ENCODE measurements at places on chromosomes 11 and 22. TPM values are rescaled to one million over a fixed set of nuclear protein-coding genes. Genes with fewer than 3 reads are reported as not detected.
A peak's percentile ranks its signal among the peaks of the same experiment; 100 is the strongest.

LRRC74B gene
- total RNA-seq = not detected

SCN4B gene
- 0.70 TPM for total RNA-seq

HEPHL1 gene
- total RNA-seq = not detected

LYVE1 gene
- not detected for total RNA-seq

TRPM5 gene
- not detected for total RNA-seq

FAM227A gene
- total RNA-seq = 0.73 TPM

ZNF74 gene
- total RNA-seq = 14.5 TPM

TMEM151A gene
- 0.68 TPM for total RNA-seq

ADM2 gene
- total RNA-seq = 28.8 TPM

C11orf52 gene
- 14.4 TPM for total RNA-seq

HORMAD2 gene
- 3.1 TPM for total RNA-seq

C22orf42 gene
- total RNA-seq = not detected

TRIM49 gene
- total RNA-seq = not detected

THAP7 gene
- total RNA-seq = 29.1 TPM

CARD16 gene
- total RNA-seq = 1.5 TPM

HOATZ gene
- total RNA-seq = not detected

SPTBN2 gene
- 45.0 TPM for total RNA-seq

DNA sequence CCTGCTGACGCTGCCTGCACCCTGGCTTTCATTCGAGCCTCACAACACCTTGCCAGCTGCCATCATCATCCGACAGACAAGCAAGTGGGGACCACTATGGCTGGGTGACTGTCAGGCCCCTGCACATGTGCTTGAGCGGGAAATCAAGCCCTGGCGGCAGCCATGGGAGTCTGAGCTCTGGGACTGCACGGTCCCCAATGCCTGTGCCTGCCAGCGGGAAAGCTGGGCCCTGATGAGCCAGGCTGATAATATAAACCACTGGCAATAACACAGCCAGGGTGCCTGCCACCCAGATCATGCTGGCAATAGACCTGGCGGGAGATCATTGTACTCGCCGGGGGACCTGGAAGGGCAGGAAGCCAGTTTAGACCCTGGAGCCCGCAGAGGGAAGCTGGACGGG is 2.5 kb downstream of the FGF3 start:
- no peak for DNase-seq

GRCh38 chr11:92886243-92886905 is 83.1 kb upstream of the MTNR1B start:
- DNase-seq = peak; percentile 68

DNA sequence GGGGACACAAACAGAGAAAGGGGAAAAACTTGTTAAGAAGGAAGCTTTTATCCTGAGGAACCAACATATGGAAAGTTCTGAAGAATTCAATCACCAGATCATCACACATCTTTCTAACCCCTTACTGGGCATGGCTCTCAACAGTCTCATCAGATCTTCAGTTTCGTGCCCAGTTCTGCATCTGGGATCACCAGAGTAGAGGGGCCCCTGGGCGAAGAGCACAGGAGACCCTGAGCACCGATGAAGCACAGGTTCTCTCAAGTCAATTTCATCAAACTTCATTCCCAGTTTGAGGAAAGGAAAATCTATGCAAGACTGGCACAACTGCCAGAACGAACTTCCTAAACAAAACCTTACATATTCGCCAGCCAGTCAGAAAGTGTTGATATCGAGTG is 8.5 kb upstream of the PYGM start:
- DNase-seq = no peak

DNA sequence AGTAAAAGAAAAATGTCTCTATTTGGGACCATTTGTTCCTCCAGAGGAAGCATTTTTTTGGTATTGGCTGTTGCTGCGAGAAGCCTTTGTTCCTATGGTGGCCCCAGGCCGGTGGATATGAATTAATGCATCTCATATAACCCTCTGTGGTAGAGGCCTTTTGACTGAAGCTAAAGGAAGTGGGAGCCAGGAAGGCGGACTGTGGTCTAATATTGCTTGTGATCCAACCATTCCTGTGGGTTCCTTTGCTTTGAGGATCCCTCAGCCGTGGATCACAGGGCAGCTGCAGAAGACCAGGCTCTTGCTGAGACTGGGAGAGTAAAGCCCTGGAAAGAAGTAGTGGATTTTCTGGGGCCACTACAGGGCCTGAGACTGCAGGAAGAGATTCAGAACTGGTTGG is 68.3 kb upstream of the NAV2 start:
- DNase-seq = no peak

DNA sequence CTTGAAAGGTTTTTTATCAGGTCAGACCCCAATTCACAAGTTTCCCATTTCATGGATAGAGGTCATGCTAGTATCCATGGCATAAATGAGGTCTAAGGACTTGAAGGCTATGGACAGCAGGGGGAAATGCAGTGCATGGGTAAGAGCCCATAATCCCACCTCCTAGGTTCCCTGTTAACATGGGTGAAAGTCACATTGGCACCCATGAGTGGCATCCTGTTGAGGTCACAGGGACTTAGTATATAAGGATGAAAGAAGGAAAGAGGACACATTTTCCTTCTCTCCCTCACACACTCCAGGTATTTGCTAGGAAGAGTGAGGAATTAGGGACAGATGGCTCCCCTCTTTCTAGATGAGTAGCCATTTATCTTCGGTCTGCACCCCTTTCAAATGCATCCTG is 9.4 kb upstream of the GLYAT start:
- no peak for DNase-seq

- no peak for DNase-seq
These were observed 2.6 kb downstream of the KCNQ1 start for GRCh38 chr11:2447253-2447950.

GRCh38 chr11:78763664-78764063 is 189.0 kb upstream of the NARS2 start:
- no peak for DNase-seq

GRCh38 chr11:24556693-24557092 is 59.8 kb downstream of the LUZP2 start:
- no peak for DNase-seq

DNA sequence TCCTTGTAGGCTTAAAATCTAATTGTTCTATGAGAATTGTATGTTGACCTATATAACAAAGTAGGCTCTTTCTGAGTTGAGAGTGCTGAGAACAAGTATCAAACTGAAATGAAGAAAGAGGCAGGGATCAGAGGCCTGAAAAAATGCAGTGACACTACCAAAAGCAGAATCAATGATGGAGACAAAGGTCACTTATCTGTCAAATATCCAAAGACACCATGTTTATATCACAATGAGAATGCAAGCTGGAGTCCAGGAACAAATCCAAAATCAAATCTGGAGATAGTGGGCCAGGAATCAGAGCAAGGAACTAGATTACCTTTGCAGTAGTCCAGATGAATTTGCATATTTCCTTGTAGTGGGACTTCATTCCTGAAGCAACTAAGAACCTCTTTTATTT is 377.7 kb downstream of the DLG2 start:
- DNase-seq = no peak

DNA sequence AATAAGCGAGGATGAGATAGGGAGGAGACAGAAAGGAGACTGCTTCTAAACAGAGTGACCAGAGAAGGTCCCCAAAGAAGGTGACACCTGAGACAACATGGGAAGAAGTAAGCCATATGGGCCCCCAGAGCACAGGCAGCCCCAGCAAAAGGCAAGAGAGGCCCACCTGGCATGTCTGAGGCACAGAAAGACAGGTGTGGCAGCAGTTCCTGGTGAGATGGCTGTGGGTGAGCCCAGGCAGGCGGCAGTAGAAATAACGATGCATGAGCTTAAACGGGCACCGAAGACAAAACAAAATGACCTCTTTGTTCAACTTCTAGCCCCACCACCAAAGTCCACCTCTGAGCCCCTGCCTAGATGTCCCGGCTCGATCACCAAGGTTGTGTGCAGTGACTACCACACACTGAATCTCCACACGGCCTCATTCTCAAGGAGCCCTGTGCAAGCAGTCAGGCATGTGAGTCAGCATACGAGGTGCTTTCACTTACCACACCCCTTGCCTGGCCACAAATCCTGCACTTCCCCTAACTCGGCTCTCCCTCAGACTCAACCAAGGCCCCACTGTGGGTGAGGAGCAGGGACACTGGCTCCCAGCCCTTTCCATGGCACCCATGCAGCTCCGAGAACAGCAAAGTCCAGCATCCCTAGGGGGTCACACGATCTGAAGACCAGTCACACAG is 77.6 kb downstream of the PACSIN2 start:
- no peak for DNase-seq

DNA sequence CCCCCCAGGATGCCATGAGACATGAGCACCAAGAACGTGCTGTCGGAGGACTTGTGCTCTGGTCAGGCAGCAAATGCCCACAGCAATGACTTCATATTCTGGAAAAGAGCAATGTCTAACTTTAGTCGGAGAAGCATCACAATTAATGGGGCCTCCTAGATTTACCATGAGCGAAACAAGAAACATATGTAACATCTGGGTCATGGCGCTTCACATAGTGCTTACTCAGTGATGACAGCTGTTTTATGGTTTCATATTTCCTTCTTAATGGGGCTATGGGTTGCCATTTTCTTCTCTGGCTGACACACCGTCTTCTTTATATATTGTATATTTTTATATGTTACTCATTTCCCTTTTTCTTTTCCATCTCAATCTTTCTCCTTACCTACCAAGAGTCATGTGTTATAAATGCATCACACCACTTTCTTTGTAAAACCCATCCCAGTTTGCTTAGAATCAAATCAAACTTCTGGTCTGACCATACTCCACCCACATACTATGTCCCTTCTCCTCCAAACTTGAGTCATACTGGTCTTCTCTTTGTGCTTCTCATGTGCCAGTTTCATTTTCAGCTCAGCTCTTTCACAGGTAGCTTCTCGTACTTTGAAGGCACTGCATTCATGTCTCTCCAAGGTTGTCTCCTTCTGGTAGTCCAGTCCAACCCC is 9.4 kb upstream of the CASP12 start:
- DNase-seq = no peak

GRCh38 chr11:108319541-108320145 is 96.8 kb downstream of the ATM start:
- no peak for DNase-seq

DNA sequence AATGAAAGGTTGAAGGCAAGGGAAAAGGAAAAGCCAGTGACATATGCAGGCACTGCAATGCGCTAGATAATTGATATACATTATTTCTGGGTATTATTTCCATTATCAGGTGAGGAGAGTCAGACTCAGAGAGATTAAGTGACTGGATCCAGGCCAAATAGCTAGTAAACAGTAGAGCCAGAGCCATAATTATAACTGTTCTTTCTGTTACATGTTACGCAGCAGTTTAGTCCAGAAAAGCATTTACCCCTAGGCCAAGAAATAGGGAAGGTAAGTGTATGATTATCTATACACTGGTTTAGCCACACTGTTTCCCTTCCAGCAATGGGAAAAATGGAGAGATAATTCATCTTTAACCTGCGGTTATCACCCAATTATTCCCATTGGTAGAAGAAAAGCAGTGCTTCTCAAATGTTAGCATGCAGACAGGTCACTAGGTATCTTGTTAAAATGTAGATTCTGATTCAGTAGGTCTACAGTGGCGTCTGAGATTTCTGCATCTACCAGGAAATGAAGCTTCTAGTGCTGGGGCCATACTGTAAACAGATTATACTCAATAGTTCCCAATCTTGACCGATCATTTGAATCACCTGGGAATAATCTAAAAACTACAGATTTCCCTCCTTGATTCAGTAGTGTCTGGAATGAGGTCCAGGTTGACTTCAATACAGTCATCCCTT is 69.4 kb downstream of the RBFOX2 start:
- no peak for DNase-seq

GRCh38 chr22:42340829-42341383 is 70.5 kb upstream of the TCF20 start:
- no peak for DNase-seq

GRCh38 chr22:43922123-43922522 is 1.5 kb upstream of the PNPLA3 start:
- DNase-seq = no peak

- no peak for DNase-seq
These were observed 27.4 kb downstream of the FBLN1 start for GRCh38 chr22:45529971-45530575.

DNA sequence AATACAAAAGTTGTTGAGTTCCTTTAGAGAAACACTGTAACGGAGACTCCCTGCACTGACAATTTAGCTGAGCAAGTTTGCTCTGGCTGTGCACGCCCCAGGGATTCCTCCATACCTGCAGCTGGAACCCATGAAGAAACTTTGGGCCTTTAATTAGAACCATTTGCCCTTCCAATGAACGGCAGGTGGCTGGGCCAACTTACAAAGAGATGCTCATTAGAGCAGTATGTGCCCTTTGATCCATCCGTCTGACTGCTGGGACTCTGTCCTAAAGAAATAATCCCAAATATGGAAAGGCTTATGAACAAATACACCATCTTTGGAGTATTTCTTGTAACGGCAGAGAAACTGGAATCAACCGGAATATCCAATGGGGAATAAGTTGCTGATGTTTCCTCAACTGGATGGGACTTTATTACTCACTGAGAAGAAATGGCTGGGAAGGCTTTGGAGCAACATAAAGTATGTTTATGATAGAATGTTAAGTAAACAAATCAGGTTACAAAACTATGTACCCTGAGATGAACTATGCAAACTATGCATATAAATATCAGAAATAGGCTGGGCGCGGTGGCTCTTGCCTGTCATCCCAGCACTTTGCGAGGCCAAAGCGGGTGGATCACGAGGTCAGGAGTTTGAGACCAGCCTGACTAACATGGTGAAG is 24.4 kb upstream of the FBLN1 start:
- peak; percentile 78 for DNase-seq

DNA sequence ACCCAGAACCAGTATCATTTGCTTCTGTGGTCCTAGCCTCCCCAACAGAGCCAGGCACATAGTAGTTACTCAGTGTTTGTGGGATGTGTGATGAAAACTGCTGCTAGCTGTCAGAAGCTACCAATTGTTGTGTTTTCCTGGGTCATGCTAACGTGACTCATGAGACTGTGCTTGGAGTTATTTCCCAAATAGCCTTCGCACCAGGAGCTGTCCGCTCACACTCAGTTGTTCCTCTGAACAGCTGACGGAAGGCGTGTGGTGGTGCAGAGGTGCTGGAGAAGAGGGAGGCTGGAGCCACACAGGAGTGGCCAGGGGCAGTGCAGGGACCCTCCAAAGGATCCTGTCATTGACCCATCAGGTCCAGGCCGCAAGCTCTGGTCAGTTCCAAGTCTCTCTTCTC is 53.9 kb upstream of the TBCEL start:
- no peak for DNase-seq

GRCh38 chr11:107592813-107593212 is 1.9 kb downstream of the ELMOD1 start:
- DNase-seq = no peak

- no peak for DNase-seq
These were observed 28.6 kb downstream of the ATG16L2 start for GRCh38 chr11:72842653-72843330.

GRCh38 chr11:18384157-18384641 is 10.2 kb upstream of the LDHA start:
- DNase-seq = peak; percentile 71

Measured in Caco-2 (cell line).